Heart left ventricle (tissue), 16 donors: ENCODE measurements at places on chromosomes 1 and 21. TPM values are rescaled to one million over a fixed set of nuclear protein-coding genes. Genes with fewer than 3 reads are reported as not detected.
A peak's percentile ranks its signal among the peaks of the same experiment; 100 is the strongest.

GRCh38 chr1:178399177-178399728 lies 97.5 kb downstream of the CLEC20A start:
- DNase-seq: no peak

- no peak for DNase-seq
These were observed 54.1 kb downstream of the SERINC2 start for GRCh38 chr1:31467005-31467674.

Gene CLDN17
- not detected for polyA plus RNA-seq

DNA sequence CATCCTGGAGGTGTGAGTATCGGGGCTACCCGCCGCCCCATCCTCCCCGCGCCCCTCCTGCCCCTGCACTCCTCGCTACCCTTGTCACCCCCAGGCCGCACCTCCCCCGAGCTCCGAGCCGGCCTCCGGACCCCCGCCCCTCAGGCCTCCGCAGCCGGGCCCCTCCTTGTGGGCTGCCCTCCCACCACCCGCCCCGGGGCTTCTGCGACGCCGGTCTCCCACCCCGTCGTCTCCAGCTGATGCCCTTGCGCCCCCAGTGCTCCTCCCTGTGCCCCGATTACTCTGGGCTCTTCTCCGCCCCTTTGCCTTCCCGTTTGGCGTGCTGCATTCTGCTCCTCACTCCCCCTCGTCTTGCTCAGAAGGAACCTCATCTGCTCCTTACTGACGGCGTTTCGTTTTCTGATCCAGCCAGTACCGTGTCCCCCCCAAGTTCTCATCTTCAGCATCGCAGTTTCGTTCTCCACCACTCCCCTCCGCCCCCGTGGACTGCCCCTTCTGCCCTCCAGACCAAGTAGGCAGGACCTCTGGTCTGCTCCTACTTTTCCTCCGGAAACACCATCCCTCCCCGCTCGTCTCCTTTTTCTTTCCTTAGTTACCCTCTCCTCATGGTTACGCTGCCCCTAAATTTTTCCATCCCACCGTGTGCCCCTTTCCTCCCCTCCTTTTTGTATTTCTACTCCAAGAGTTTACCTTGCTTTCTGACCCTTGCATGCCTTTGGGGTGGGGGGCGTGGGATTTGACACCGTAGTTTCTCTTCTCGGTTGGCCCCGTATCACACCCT lies 841 bp downstream of the SNX27 start:
- DNase-seq: peak; percentile 47

DNA sequence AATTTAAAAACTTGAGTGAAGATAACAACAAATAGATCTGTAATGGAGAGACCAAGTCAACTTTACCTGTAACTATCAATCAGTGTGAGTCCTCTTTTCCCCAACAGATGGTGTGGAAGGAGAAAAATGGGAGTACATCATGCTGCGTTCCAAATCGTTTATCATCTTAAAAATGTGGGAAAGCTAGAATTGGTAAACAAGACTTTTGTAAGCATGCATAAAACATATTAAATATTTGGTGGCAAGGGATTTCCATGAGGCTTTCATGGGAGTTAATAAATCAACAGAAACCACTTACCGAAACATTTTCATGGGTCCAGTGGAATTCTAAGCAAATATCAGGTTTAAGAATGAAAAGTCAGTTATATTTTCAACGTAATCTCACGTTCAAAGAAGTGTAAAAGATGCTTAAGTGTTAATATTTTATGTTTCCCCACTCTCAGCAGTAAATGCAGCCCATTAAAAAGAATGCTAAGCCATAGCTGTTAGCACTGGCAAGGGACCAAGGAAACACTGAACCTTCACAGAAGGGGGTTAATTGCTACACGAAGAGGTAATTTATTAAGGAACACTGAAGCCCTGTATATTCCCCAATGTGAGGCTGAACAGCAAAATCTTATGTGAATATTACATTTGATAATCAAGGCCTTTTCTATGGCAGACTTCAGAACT lies 117.0 kb downstream of the ZC3H11B start:
- no peak for DNase-seq

DNA sequence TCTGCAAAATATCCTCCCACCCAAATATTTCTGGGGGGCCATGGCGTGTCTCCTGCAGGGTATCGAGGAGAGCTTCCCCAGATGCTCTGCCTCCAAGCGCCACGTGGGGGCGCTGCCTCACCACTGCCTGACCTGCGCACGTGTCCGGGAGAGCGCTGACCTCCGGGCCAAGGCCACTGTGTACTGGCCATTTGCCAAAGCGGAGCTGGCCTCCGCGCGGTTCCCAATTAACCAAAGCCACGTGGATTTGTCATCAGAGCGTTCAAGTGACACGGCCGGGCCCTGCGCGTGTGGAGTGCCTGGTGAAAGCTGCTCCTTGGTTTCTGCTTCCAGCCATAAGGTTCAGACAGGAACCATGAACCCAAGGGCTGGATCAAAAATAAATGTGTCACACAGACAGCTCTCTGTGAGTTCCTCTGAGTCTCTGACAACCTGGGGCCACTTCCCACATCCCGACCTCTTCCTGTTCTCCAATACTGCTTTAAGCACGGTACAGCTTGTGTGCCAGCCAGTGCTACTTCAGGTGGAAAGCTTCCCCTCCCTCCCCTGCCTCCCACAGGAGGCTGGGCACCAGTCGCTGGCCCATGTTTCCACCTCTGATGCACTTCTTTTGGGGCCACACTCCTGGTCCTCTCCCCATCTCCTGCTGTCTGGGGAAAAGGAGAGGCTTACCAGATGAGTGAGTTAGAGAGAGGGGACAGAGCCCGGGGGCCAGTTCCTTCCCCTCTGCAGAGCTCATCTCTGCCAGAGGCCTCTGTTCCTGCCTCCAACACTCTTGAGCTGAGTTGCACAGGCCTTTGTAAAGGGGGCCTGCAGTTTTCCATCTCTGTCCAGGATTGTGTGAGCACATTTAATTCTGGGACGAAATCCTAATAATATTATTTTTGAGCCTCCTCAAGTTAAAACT lies 26.1 kb downstream of the ZP4 start:
- DNase-seq: peak; percentile 75

Gene THEM5
- not detected for polyA plus RNA-seq

- DNase-seq: no peak
These were observed 484.4 kb upstream of the ZRANB2 start for GRCh38 chr1:71565262-71565661.

Gene APOBEC4
- not detected for polyA plus RNA-seq

DNA sequence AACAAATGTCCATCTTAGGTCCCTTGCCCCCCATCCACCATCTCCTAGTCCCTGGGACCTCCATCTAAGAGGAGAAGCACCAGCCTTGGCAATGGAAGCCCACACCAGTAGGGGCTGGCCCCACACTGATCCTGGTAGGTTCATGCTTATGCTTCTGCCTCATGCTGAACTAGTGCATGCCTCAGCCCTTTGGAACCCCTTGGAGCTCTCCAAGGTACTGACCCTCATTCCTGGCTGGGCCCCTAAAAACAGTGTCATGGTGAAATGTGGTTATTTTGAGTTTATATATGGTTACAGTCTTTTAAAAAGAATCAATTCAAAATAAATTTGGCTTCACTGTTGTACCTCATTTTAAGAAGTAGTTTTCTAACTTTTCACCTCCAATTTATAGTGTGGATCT lies 108.3 kb downstream of the HIVEP3 start:
- DNase-seq: no peak

DNA sequence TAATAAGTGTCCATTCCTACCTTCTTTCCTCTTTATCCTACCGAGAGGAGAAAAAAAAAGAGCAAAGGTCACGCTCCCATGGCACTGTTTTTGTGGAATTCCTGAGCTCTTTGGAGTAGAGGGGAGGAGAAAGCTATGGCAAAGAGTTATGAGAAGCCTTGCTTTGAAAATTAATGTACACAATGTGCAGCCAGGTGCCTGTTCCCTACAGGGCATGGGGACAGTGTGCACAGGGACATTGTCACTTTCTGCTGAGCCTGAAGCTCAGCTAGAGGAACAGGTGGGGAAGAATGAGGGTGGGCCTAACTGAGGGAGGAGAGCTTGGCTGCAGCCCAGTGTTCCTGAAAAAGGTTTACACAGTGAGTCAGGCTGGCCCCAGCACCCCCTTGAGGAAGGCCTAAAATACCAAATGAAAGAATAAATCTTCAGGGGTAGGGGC lies 66.1 kb downstream of the PLXNA2 start:
- no peak for DNase-seq

Gene PAFAH2
- 7.6 TPM for polyA plus RNA-seq

DNA sequence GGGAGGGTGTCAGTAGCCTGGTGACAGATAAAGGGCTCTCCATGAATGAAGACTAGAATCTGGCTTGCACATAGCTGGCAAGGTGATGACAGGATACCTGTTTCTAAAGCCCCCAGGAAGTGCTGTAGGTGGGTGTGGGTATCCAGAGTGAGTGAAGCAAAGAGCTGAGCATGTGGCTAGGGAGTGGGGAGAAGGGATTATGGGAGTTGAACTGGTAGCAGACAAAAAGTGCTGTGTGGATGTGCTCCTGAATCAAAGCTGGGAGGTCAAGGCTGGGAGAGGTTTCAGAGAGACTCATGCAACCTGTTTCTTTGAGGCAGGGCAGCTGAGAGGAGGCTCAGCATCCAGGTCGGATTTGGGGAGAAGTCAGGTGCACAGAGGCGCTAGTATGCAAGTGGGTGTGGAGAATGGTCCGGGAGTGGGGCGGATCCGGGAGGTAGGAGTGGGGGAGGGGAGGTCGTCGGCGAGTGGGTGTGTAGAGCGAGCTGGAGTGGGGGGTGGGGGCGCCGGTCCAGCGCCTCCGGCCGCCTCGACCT lies 600 bp downstream of the ASTN1 start:
- no peak for DNase-seq

DNA sequence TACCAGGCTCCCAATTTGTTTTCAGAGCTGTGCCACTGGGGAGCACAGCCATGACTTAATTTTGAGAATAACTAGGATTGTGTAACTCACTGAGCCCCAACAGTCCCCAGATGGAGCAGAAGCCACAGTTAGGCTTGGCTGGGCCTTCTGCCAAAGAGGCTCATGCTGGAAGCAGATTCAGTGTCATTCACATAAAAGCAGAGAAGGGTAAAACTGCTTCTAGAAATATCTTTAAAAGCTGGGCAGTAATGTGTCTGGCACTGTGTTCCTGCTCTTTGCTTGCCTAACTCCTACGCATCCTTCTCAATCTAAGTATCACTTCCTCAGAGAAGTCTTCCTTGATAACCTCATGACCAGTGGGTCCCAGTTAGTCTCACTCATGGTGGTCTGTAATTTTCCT lies 20.3 kb downstream of the STK40 start:
- no peak for DNase-seq

Gene PIK3C2B
- 11.9 TPM for polyA plus RNA-seq

DNA sequence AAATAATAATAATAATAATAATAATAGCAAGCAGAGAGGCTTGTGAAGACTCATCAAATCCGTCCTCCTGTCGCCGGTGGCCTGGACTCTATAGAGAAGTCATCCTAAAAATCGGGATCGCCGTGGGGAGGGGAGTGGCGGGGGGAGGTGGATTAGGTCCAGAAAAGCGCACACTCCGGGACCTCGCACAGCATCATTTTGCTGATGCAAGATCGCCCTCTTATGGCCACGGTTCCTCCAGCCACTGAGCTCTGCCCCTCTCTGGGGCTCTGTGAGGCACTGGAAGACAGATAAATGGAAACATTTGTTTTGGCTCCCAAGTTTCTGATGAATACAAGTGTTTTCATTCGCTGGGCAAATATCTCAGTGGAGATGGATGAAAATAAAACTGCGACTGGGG lies 612.0 kb downstream of the MATN1 start:
- DNase-seq: no peak
